Suppressor macrophage treated with lipopolysaccharide for 1 hour (primary cell): ENCODE measurements at places on chromosomes 7 and 10.

- peak; percentile 38 for DNase-seq
Measured at GRCh38 chr7:127251036-127251464, 1.7 kb downstream of the GRM8 start.

DNA sequence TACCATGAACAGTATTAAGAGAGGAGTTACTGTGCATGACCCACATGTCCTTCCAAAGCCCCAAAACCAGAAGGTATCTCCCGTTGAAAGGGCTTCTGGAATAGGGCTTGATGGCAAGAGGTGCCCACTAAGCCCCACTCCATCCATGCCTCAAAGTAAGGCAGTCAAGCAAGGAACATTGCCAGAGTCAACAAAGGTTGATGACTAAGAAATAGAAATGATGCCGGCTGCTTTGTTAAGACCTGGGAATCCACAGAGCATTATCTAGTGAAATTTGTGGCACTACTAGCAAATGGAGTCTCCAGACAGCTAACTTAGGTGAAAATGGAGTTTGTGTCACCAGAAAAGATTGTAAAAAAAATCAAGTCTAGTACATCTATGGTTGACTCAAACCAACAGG is 6.2 kb downstream of the SFR1 start:
- DNase-seq: no peak

DNA sequence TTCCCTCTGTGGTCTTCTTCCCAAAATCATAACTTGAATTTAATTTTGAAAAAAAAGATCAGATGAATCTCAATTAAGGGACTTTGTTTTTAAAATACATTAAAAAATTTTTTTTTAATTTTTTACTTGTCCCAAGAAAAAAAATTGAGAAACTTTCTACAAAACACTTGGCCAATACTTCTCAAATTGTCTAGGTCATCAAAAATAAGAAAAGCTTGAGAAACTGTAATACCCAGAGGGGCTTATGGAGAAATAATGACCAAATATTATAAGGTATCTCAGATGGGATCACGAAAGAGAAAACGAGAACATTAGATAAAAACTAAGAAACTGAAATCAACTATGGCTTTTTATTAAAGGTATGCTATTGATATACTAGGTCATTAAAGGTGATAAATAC is 835.0 kb downstream of the GATA3 start:
- no peak for DNase-seq

- no peak for DNase-seq
Measured at GRCh38 chr10:8998751-8999150, 944.3 kb downstream of the GATA3 start.

DNA sequence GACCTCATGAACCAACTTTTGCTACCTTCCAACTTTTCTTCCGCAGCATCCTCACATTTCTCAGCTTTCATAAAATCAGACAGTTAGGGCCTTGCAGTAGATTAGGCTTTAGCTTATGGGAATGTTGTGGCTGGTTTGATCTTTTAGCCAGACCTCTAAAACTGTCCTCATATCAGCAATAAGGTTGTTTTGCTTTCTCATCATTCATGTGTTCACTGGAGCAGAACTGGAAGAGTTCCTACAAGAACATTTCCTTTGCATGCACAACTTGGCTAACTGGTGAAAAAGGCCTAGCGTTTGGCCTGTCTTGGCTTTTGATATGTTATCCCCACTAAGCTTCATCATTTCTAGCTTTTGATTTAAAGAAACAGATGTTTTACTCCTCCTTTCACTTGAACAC is 130.0 kb upstream of the LRRTM3 start:
- DNase-seq: no peak

DNA sequence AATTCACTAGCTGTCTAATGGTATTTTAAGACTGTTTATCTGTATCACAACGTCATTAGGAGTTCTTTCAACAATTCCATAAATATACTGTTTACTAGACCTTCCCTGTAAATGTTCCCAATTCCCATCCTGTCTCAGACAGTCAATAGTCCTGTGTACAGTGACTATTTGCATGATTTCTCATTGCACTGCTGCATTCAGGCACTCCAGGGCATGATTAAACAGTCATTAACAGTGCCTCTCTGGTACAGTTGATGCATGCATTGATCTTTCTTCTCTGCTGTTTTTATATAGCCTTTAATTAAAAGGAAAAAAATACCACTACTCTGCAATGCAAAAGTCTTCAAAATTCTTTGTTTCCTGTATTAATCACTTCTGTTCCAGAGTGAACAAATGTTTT is 51.5 kb upstream of the MTURN start:
- DNase-seq: no peak

DNA sequence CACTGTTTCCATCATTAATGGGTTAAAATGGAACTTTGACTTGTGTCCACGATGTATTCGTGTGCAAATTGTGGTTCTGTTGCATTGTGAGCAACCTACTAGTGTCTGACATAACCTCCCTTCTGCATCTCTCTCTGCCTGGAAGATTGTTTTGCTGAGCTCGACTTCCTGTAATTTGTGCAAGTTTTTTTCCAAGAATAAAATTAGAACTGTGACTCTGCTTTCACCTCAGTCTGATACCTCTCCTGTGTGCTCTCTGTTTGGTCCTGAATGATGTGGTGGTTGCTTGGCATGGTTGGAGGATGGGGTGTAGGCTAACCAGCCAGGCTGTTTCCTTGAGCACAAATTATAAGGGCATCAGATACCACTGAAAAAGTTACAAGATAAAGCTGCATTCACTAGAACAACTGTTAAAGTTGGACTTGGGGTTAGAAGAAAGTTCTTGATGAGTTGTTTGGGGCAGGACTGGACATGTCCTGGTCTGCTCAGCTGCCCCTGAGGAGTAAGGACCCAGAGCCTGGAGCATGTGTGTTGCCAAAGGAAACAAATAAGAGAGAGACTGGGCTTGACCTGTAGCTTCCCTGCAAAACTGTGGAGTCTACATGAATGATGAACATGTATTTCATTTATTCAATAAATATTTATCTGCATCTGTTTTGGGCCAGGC is 1.9 kb upstream of the VOPP1 start:
- DNase-seq: peak; percentile 34

- no peak for DNase-seq
Measured at GRCh38 chr7:82362129-82362706, 81.4 kb downstream of the CACNA2D1 start.

DNA sequence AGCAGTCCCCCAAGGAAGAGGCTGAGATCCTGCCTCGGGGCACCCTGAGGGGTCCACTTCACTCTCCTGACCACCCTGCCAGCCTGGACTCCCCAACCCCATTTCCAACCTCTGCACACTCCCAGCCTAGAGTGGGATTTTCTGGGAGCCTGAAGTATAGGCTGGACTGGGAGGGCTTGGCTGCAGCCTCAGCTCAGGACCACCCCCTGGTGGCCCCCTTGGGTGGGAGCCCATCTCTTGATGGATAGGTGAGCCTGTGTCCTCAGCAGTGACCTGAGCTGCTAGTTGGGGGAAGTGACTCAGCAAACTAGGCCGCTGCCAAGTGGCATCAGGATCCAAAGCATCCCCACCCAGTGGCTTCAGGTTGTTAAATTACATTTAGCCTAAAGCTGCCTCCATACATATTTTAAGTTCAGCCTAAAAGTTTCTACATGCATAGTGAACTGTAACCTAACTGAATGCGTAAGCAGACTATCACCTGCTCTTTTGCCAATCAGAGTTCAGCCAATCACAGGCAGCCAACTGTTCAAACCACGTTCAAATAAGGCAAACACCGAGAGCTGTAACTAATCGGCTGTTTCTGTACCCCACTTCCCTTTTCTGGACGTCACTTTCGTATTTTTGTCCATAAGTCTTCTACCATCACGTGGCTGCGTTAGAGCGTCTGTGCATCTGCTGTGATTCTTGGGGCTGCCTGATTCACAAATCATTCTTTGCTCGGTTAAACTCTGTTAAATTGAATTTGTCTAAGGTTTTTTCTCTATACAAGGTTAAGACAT is 144.0 kb downstream of the PLPP4 start:
- DNase-seq: peak; percentile 47

- DNase-seq: peak; percentile 63
Measured at GRCh38 chr10:80260295-80261243, 28.9 kb downstream of the MAT1A start.

GRCh38 chr7:117995850-117996650 is 122.8 kb upstream of the CTTNBP2 start:
- peak; percentile 9 for DNase-seq

- DNase-seq: no peak
Measured at GRCh38 chr7:100210805-100211204, 8.9 kb upstream of the PVRIG start.

DNA sequence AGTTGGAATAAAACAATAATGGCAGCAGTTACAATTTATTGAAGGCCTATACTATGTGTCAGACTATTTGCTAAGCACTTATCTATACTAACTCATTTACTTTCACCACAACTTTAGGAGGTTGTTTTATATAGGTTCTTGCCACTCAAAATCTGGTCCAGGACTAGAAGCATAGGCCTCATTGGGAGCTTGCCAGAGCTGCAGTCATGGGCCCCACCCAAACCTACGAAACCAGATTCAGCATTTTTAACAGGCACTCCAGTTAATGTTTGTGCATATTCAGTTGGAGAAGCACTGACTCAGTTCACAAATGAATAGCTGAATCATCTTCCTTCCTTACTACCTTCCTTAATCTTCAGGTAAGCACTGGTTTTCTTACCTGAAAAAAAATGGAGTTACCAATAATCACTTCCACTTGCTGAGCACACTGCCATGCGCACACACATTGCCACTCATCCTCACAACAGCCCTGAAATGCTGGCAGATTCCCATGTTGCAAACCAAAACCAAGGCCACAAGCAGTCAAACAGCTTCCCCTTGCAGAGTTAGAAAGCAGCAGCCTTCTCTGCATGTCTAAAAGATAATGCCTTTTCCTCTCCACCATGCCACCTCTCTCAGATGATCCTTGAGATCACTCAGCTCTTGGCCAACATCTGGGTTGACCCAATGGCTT is 122.4 kb downstream of the SLC16A9 start:
- DNase-seq: no peak
